ENCODE measurements at places on chromosomes 5 and 9.

DNA sequence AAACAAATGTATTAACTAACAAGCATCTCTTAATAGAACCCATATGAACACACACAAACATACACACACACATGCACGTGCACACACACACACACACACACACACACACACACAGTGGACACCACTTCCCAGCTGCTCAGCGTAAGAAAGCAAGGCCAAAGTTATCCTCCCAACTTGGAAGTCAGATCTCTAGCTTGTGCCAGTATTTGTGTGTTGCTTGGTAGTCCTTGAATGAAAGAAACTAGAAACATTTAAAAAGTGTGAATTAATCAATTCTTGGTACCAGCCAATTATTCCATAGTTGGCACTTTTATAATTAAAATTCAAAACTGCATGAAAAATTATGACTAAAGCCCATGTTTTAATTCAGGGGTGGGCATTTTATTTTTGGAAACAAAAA, 178.1 kb downstream of the TMEM161B start:
- no peak for DNase-seq

DNA sequence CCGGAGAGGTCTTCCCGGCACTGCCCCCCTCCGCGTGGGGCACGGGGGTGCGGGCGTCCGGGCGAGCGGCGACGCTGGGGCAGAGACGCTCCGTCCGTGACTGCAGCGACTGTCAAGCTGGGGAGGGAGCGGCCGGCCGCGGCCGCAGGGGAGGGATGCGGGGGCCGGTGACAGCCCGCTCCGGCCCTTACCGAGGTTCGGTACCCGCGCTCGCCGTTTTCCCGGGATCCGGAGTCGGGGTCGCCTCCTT, 400 bp downstream of the KDM4C start:
- DNase-seq, result no peak

DNA sequence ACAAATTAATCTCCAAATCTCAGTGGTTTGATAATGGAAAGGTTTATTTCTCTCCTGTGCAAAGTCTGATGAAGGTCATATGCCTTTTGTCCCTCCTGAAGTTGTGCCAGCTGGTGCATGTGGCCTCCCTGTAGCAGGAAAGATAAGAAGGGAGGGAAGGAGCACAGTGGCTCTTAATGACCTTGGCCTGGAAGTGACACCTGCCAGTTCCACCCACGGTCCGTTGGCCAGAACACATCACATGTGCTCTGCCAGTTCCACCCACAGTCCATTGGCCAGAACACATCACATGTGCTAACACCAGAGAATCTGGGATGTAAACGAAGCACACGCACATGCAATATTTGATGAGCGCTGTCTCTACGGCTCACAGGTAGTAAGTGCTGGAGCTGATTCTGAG, 130.9 kb downstream of the DOCK2 start:
- no peak for DNase-seq

DNA sequence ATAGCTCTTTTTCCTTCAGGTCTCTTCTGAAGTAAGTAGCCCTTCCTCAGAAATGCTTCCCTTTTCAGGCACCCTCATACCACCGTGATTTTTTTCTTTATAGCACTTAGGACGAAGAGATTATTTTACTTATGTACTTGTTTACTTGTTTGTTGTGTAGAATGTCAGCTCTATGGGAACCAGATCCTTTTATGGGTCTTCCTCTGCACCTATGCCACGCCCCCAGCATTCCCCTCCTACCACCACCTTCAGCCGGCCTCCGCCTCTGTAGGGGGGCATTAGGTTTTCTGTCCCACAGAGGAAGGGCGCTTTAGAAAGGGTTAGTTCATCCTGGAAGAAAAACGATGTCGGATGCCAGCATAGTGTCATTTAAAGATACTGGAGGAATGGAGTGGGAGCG, 1.8 kb downstream of the CDKN2B-AS1 start:
- no peak for DNase-seq

DNA sequence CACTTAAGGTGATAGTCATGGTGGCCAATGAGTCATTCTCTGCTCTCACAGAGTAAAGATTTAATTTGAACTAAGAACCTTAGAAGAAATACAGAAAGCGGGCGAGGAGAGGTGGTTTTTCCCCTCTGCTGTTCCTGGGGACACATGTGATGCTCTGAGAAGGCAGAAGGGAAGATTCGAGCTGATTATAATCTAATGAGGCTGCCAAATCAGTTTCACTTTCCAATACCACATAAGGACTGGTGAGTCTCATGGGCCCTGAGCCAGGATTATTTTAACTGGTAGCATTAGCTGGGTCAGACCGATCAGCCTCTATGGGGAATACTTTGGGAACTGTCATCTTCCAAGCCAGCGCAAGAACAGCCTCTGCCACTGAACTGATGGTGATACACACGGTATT, 116.5 kb downstream of the SLC1A3 start:
- DNase-seq, result no peak

DNA sequence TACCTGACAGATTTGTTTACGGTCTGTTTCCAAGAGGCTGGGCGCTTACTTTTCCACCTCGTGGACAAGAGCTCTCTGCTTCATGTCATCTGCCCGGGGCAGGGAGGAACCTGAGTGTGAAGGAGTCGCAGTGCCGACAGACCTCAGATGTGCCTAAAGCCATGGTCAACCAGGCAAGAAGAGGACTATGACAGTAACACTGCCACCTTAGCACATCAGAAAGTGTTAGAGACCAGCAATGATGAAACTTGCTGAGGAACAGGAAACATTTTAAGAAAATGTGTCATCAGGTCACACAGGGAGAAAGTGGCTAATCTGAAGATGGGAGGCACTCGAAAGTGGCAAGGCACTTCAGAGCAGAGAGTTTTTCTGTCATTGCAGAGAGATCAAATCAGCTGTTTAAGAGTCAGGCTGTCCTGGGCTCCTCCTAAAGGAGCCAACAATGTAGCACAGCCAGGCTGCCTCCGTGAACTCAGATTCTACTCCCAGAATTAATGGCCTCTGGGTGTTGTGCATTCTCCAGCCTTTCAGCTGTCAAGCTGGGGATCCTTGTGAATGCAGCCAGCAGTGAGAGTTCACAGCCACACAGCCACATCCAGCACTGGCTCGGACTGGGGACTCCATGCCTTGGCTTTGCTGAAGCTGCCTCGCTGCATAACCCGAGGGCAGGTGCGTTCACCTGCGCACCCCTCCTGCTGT, 94.6 kb downstream of the RAPGEF1 start:
- no peak for DNase-seq

- DNase-seq, result peak; percentile 23
These were observed at the start of gene NRG2 for GRCh38 chr5:140042643-140043507. Gene NRG2, minus strand, starts transcription at chr5:140043299.

GRCh38 chr5:16863469-16863946, 72.6 kb downstream of the MYO10 start:
- no peak for DNase-seq

DNA sequence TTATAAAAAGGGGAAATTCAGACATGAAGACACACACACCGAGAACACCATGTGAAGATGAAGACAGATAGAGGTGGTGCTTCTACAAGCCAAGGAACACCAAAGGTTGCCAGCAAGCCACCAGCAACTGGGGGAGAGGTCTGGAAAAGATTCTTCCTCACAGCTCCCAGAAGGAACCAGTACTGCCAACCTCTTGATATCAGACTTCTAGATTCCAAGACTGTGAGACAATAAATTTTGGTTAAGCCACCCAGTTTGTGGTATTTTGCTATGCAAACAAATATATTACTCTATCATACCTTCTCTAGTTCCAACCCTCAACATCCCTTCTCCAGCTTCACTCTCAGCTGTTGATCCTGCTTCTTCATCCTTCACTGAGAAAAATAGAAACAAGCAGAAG, 451.1 kb downstream of the EBF1 start:
- DNase-seq, result no peak

GRCh38 chr9:126457890-126458289, 131.3 kb downstream of the MVB12B start:
- DNase-seq, result no peak

GRCh38 chr5:7917130-7918123, 48.5 kb downstream of the MTRR start:
- DNase-seq, result no peak

DNA sequence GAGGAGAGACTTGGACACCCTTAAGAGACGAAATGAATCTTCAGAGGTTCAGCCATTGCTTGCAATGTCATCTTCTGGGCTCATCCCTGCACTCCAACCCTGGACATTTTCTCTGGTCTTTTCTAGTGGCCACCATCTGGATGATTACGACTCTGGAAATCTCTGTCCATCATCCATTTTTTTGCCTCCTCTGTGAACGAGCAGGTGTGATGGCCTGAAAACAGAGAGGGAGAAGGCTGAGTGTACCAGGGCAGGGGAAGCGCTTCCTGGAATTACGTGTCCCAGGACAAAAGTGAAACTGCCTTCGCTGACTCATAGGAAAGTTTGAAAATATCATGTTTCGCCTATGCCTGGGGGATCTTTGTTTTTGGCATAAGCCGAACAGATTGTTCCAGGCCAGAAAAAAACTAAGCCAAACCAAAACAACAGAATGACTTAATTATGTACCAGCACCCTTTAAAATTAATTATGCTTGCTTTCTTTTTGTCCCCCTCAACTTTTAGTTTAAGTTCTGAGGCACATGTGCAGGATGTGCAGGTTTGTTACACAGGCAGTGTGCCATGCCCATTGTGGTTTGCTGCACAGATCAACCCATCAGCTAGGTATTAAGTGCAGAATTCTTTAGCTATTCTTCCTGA, 31.9 kb downstream of the ANKRD33B start:
- DNase-seq, result peak; percentile 32

DNA sequence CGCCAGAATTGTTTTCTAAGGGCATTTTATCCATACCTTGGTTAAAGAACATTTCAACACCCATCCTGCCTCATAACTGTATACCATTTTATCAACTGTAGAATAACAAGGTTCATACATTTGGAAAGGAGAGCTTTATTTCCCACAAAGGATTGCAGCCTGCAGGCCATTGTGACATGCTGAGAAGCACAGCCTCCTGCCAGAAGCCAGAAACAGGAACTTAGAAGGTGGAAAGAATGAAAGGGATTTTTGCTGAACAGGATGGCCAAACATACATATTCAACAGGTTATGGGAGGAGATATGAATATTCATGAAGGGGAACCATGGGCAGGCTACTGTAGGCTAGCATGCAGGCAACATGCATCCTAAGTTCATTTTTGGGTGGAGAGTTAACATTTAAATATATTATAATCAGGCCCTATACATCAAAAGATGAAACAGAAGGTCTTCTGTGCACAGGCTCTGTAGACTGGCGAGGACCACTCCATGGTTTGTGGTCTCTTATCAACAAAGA, 59.9 kb upstream of the DIRAS2 start:
- no peak for DNase-seq

DNA sequence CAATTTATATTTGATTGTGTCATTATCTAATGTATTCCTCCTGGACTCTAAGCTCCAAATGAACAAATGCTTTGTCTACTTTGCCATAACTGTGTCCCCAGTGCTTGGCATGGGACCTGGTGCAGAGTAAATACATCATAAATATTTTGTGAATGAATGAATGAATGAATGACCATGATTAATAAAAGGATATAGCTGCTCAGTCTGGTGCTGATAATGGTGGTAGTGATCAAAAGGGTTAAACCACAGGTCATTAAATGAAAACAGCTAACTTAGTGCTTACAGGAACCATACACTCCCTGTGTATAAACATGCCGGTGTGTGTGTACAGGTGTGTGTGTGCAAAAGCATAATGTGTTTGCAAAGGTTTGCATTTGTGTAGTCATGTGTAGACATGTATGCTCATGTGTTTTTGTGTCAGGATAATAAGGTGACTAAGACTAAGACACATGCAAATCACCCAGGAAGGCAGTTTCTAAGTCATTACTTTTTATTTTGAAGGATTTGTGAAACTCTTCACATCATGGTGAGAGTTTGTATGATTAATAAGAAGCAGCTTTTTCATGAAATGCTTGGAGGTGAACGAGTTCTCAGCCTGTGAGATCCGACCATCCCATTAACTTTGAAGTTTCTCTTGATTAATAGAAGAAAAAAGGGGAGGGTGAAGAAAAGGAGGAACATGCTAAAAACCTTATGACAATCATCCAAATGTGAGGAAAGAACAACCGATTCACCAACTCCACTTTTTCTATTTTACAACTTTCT, 24.6 kb downstream of the SPARC start:
- no peak for DNase-seq

DNA sequence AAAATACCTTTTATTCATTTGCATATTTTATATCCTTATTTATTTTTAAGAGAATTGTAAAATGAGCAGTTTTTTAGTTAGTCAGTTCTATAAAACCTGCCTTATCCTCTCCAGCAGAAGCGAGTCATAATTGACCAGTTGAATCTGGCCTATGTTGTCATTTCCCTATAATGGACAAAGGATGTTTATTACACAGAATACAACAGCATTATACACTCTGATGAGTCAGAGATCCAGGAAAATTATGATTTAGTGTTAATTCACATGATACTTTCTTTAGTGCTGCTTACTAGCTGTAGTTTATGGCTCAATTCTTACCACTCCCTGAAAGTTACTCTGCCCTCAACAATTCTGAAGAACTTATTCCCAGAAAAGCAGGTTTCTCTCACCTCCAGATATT, 26.8 kb upstream of the LURAP1L start:
- no peak for DNase-seq

DNA sequence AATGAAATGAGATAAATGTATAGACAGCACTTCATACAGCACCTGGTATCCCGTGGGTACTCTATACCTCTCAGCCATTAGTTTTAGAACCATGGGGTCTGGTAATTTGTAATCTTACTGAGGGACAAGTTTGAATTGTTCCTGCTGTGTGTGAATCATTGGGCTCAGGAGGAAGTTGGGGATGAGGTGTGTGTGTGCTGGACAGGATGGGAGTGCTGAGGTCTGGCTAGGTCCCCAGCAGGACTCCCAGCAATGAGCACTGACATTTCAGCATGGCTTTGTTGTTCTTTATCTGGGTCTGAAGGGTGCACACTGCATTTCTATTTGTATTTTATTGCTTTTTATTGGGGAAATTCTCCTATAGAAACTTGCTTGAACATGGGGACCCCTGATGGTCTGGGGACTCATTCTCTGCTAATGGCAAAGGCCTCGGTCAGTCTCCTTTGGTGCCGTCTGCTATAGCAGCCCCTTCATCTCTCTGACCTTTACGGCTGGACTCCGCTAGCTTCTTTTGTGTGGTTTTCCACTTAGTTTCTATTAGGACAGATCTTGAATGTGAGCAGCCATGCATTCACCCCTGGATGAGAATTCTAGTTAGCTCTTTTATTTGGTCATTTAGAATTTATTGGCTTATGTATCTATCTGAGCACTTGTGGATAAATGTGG, 98.1 kb downstream of the SREK1 start:
- DNase-seq, result no peak

- no peak for DNase-seq
These were observed 104.1 kb downstream of the ADAMTS2 start for GRCh38 chr5:179241175-179241574.

- no peak for DNase-seq
These were observed 215.2 kb downstream of the CRB2 start for GRCh38 chr9:123571240-123571639.

GRCh38 chr5:26492906-26493459, 545.4 kb downstream of the CDH9 start:
- DNase-seq, result no peak

DNA sequence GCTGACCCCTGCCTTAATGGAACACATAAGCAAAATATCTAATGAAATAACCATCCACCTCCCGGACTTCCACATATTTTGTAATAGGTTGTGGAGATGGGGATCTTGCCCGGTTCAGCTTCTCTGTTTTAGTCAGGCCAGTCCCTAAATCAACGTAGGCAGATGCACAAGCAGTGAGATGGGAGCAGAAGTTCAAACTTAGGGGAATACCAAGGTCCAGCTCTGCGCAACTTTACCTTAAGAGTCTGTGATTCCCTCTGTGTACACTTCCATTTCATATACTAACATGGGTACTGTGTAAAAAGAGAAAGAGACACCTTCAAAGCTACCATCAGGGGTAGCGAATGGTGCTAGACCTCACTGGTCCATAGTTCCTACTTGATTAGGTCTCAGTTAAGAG, 110.9 kb downstream of the NTRK2 start:
- no peak for DNase-seq
